Forelimb muscle (tissue), 1 donor: ENCODE measurements at places on chromosomes 7 and 10. TPM values are rescaled to one million over a fixed set of nuclear protein-coding genes. Genes with fewer than 3 reads are reported as not detected.

PON3 gene
- polyA plus RNA-seq = 3.8 TPM

BICC1 gene
- 14.5 TPM for polyA plus RNA-seq

- no peak for DNase-seq
Observed at GRCh38 chr10:66350622-66351399, 575.0 kb upstream of the LRRTM3 start.

- DNase-seq = no peak
Observed at GRCh38 chr7:106076537-106076936, 35.6 kb downstream of the SYPL1 start.

- DNase-seq = no peak
Observed at GRCh38 chr10:133475425-133475734, 21.6 kb downstream of the SCART1 start.

DNA sequence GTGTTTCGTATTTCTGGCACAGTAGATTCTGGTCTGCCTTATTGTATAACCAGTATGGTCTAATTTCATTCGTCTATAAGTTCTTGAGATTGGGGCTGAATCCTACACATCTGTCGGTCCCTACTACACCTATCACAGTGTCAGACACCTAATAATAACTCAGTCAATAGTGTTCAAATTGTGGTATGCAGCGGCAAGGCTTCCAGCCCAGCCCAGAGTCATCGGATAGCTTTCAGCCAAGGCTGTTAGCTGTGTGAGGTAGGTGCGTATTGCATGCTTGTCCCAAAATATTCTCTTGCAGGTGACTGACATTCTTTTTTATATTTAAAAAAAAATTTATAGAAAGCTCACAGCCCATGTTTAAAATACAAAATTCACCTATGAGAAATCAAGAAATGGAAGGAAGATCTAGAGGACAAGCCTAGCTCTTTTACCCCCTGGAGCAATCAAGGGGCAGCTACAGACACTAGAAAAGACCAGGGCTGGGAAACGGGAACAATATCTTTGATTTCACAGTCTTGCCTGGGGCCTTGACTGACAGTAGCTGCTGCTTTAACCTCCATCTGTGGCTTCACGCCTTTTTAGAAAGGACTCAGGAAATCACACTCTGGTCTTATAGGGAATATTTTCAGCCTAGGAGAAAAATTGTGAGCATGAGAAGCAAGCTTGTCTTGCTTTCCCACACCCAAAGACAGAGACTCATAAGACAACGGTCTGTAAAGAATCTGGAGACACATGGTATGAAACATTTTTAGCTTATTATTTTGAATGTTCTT lies 9.5 kb upstream of the ASB4 start:
- DNase-seq = no peak
